AG20443 (cell line): ENCODE measurements at places on chromosomes 2 and 18.
A peak's percentile ranks its signal among the peaks of the same experiment; 100 is the strongest.

DNA sequence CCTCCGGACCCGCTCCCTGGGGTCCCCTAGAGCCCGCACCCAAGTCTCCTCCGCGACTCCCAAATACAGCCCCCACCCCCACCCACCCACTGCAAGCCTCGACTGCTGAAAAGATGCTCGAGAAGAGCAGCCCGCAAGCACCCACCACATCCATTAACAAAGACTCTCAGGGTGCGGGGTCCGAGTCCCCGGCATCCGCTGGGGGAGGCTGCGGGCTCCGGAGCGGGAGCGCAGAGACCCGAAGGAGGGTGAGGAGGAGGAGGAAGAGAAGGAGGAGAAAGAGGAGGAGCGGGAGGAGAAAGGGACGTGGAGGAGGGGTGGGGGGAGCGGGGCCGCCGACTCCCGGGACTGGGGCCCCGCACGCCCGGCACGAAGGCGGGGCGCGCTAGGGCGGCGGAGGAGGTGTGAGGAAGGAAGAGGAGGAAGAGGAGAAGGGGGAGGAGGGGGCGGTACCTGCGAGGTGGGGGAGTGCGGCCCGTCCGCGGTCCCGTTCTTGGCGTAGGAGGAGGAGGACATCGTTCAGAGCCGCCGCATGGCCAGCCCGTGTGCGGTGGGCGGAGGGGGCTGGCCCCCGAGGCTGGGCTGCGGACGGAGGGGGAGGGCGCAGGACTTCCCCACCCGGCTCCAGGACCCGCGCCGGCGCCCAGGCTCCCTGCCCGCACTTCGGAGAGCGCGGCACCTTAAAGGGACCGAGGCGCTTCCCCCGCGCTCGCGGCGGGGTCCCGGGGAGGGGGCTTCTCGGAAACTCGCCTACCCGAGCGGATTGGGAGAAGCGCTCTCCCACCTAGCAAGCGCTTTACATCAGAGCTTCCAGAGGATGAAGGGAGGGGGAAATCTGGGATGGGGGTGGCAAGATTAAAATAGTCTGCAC lies at the start of gene CACNB4:
Gene CACNB4, minus strand, starts transcription at position 549 of the 871 bp plus-strand sequence.
- peak; percentile 30 for DNase-seq

DNA sequence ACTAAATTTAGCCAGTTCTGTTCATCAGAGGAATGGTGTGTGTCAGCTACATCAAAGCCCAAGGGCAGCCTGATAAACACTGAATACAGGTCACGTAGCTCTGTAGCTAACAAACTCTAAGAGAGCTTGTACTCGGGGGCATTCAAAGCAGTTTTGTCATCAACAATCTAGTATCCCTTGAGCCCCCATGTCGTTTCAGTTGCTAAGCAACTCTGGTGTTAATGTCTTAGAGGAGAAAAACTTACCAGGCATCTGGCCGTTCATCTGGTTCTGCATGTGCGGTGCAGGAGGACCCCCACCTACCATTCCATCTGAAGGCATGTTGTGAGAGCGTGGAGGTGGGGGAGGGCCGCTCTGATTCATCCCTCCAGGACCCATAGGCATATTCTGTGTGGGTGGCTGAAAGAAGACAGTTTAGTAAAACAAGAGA lies 33.1 kb downstream of the SS18 start:
- DNase-seq, result no peak

DNA sequence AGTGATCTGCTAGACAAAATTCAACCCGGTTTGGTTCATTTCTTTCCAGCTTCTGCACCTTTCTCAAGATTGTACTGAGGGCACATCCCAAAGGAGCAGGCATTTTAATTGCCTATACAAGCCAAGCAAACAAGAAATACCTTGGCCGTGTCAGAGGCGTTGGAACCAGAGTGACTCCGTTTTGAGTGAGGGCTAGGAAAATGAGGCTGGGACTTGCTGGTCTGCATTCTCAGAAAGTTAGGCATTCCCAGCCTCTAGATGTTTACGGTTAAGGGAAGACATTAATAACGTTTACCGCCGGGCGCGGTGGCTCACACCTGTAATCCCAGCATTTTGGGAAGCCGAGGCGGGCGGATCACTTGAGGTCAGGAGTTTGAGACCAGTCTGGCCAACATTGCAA lies 1.5 kb upstream of the GEMIN6 start:
- DNase-seq, result no peak

- no peak for DNase-seq
Observed at GRCh38 chr18:58337686-58338085, 291.2 kb downstream of the ALPK2 start.

- DNase-seq, result no peak
Observed at GRCh38 chr18:51339856-51340255, 142.4 kb upstream of the MEX3C start.

DNA sequence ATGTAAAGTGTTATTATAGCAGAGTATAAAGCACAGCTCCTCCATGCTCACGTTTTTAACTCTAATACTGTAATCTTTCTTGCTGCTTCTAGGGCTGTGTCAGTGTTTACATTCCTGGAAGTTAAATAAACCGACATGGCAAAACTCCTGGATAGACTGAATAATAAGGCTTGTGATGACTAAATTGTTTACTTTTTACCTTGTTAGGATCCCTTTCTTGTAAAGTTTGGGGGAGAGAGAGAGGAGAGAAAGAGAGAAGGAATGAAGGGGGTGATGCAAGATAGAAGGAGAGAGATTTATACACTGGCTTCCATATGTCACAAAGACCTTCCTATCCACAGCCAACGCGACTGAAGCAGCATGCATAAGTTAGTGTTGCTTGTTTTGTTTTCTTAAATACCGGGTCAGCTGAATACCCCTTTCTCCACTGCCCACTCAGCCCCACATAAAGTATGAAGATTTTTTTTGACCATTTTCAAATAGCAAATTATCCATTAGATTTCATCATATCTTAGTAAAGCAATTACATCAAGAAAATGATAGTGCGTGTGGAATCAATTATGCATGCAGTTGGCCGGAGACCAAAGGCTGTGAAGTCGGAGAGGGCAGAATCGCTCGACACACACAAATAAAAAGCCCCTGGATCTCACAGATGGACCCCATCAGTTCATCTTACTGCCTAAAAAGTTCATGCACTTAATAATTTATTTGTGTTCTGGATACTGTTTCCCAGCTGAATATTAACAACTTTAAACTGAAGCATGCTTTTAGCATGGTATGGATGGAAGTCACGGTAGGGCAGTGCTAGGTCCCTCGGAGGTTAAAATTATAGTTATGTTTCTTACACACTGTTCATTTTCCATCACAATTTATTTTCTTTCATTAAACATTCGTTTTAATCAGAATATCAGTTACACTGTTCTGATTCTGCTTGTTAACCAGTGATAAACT lies 20.1 kb downstream of the BCL11A start:
- DNase-seq, result peak; percentile 32

DNA sequence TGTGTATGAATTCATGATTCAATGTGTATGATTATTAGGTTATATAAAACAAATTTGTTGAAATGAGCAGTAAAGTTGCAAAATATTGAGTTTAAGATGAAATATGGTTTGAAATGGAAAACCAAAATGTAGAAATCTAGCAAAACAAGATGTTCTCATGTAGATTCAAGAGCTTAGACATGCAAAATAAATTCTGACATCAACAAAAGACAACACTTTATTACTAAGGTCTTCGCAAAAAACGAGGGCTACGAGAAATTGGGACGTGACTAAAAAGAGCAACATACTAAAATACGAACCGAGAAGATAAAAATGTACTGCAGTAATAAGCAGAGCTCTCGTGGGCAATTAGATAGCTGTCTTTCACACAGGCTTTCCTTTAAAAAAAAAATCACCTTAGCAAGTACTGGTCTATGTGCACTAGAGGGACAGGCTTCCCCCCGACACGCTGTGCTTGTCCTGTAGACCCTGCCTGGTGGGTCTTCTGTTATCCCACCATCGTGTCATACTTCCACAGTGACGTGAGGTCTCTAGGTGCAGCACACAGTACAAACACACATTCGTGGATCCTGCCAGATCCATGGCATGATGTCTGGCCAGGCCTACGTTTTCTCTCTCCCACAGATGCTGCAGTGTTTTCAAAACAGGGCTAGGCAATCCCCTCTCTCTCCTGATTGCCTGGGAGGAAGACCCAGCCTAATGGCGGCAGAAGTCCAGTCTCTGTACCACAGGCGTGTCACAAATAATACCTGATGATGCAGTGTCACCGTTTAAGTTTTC lies 240.8 kb downstream of the TCF4 start:
- no peak for DNase-seq

DNA sequence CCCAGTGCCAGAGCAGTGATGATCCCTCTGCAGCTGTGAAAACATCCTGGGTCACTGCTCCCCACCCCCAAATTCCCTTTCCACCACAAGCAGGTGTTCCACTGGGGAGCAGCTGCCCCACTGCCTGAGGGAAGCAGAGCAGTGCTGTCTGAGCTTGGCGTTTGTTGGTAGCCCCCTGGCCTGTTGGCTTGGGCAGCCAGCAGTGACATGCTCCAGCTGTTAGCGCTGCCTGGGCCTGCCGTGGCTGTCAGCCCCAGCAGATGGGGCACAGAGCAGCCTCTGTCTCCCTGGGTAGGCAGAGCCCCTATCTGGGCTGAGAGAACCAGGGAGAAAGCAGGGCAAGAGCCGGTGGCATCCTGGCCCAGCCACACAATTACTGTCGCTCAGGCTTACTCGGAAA lies 247.7 kb downstream of the GLI2 start:
- DNase-seq, result no peak

GRCh38 chr2:187966924-187967323 lies 324.8 kb upstream of the GULP1 start:
- DNase-seq, result no peak

DNA sequence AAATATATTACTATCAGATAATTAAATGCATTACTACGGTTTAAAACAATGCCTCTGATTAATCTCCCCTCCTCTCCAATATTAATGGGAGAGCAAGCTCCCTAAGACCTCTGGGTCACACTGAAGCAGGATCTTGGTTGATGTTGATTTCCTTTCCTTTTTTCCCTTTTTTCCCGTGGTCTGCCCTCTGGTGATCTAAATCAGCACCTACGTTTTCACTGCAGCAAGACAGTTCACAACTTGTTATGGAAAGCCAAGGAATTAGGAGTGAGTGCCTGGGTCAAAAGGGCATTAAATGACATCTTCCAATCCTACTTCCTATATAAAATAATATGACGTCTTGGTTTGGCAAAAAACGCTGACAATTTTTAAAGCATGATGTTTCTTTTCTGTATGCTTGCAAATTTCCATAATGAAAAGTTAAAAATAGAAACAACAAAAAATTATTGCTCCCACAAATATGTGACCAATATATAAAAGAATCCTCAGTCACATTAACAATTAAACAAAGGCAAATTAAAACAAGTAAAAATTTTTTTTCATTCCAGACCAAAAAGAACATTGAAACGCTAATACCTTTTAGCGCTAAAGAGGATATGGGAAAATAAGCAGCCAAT lies 7.9 kb upstream of the CFAP36 start:
- peak; percentile 57 for DNase-seq

DNA sequence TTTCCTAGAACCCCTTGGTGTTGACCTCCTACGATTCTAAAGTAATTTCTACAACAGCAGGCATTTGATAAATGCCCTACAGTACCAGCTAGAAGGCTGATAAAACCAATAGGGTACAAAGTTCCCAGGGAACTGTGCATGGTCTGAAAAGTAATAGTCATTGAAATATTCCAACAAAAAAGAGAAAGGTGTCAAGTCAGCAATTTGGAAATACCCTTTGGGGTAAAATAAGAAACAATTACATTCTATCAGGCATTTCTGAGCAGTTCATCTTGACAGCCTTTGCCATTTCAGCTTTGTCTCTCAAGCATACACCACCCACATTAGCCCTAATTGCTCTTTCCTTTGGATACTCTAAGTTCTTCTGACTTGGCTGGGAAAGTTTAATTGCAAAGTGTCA lies 542.9 kb upstream of the DDX18 start:
- DNase-seq, result no peak
